ENCODE measurements at places on chromosomes 6 and 20. TPM values are rescaled to one million over a fixed set of nuclear protein-coding genes. Genes with fewer than 3 reads are reported as not detected.

DNA sequence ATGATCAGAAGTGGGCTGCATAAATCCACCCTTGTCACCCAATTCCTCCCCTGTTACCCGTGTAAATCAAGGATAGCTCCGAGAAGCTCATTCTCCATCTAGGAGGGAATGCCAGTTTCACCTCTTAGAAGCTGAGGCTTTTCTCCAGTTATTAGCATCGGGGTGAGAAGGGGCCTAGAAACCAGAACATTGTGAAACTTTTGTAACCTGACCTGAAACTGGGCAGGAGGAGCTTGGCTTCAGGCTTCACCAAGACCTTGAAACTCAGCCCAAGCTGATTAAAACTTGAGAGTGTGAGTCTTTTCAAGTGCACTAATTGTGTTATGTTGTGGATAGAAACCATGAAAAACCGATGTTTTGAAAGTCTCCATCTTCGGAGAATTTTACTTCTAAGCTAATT, 103.1 kb downstream of the BMP2 start:
- DNase-seq: no peak

DNA sequence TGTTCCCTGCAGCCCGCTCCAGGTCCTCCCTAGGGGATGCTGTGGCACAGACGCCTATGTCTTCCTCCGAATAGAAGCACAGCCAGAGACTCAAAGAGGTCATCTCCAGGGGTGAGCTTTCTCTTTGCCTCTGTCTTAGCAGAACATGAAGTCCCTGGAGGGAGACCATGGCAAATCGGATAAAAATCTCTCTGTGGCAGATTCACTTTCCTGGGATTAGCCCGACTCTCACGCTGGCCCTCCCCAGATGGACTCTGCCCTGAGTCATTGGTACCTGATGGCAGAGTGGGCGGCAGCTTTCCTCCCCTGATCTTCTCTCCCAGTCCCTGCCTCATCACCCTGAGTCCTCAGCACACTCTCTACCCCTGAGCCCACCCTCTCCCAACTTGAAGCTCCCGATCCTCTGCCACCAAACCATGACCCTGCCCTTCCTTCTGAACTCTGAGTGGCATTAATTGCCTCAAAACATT, 58.0 kb upstream of the CCDC167 start:
- no peak for DNase-seq

GRCh38 chr6:155406801-155407200, 48.8 kb downstream of the NOX3 start:
- no peak for DNase-seq

- DNase-seq: no peak
Measured at GRCh38 chr6:134324141-134324540, 6.2 kb upstream of the SGK1 start.

- no peak for DNase-seq
Measured at GRCh38 chr6:33194431-33194979, 2.2 kb upstream of the COL11A2 start.

Gene TRIM10
- not detected for polyA plus RNA-seq

GRCh38 chr20:8583566-8584043, 451.5 kb downstream of the PLCB1 start:
- no peak for DNase-seq

Gene PNPLA1
- polyA plus RNA-seq: 0.27 TPM

DNA sequence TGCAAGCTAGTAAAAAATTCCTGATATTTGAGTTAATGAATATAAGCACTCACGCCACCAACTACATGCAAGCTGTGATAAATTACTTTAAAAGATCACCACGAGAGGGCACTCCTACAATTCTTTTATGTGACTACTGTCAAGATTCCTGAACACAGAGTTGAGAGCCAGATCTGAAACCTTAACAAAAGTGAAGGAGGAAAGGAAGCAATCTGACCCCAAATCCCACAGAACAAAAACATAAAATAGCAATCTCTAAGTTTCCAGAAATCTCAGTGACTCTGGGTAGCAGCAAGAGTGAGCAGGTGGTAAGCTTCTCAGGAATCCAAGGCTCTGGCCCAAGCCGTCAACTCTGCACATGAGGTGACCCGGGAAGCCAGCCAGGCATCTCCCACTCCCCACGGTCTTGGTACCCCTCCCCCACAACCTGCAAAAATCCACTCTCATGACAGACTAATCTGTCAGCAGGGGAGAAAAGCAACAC, 55.1 kb downstream of the STAU1 start:
- DNase-seq: peak; percentile 33

DNA sequence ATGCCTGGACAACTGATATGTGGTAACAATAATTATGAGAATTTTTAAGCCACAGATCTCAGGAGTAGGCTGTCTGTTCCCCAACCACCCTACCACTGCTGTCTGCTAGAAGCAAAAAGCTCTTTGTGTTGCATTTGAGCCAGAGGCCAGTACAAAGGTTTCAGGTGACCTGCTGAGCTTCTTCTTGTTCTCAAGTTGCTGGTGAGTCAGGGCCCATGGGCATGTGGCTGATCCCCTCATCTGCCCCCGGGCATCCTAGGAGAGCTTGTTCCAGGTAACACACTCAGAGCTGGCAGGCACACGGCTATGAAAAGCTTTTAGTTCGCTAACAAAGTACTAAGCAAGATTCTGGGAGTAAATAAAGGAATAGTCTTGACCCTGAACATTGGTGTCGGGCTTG, 285.3 kb downstream of the CDC5L start:
- no peak for DNase-seq

GRCh38 chr20:8912731-8913130, 156.2 kb upstream of the PLCB4 start:
- no peak for DNase-seq

DNA sequence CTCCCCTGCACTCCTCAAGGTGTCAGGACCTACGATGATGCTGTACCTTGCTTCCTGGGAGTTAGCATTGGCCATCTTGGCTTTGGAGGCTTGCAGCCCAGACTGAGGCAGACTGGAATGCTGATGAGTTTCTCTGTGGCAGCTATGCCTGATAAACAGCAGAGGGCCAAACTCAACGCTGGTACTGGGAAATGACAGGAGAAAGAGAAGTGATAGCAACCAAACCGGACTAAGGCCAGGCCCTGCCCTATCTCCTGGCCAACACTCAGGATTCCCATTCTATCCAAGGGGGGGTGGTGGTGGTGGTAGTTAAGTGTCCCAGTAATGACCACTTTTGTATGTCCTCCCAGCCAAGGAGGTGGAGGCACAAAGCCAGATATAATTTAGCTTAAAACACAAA, 90.0 kb upstream of the DTNBP1 start:
- no peak for DNase-seq

- DNase-seq: no peak
Measured at GRCh38 chr20:31430568-31431115, 9.8 kb upstream of the DEFB123 start.

Gene ESR1
- 0.12 TPM for polyA plus RNA-seq

Gene LRRC1
- 5.6 TPM for polyA plus RNA-seq

DNA sequence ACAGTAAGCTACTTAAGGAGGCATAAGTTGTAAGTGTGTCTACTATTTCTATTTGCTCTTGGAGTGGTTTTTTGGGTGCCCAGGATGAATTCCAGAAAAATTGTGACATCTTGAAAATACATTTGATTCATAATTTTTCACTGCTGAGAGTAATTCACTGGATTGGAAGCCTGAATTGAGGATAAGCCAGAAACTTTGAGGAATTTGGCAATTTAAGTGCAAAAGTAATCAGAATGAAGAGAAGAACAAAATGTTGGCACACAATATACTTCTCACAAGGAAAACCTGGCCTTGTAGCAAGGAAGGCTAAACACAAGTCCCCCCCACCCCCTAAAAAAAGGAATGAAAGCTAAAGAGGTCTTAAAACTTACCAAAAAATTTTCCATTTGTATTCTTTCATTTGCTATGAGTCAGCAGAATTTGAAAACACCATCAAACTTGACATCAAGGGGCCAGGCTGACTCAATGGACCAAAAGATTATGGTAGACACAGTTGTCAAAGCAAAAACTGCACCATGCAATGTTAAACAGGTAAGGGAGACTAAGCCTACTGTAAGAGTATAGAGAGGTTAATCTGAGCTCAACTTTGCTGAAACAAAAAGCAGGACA, 840.0 kb downstream of the FRK start:
- DNase-seq: no peak

Gene HACE1
- 5.9 TPM for polyA plus RNA-seq

DNA sequence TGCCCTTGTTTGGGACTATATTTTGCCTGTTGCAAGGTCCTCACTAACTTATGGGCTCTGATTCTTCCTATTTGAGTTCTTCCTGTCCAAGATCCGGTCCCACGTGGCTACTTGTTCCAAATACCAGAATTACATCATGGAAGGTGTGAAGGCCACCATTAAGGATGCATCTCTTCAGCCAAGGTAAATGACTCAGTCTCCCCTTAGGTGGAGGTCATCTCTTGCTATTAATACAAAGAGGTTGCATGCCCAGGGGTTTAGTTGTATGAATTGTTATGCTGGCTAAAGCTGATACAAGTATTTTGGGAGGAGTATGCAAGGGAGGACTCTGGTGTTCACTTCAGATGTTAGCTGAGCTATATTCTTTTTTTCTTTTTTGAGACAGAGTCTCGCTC, 9.1 kb downstream of the RNF114 start:
- DNase-seq: no peak

Gene CDSN
- not detected for polyA plus RNA-seq

Gene DLL1
- polyA plus RNA-seq: 0.19 TPM

DNA sequence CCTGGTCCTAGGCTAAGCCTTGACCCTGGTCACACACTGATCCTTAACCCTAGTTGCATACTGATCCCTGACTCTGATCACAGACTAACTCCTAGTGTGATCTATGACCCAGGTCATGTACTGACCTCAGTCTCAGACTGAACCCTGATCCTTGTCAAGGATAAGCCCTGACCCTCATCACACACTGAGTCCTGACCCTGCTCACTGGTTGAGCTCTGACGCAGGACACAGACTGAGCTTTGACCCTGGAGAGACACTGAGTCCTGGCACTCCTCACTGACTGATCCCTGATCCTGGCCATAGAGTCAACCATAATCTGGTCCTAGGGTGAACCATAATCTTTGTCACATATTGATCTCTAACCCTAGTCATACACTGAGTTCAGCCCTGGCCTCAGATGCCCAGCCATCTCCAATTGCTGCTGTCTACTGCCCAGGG, 37.9 kb downstream of the KCNB1 start:
- no peak for DNase-seq

GRCh38 chr6:160238761-160239751, 19.6 kb downstream of the SLC22A2 start:
- DNase-seq: no peak

Gene TREM2
- 0.57 TPM for polyA plus RNA-seq

Gene C6orf163
- polyA plus RNA-seq: 0.71 TPM

Gene GSTA3
- not detected for polyA plus RNA-seq

Data from naive B cell (primary cell).